ENCODE measurements at places on chromosomes 4 and X.

- no peak for DNase-seq
Observed at GRCh38 chrX:41472231-41472815, 25.2 kb downstream of the NYX start.

- DNase-seq = no peak
Observed at GRCh38 chrX:105266456-105266855, 46.0 kb upstream of the TEX13A start.

DNA sequence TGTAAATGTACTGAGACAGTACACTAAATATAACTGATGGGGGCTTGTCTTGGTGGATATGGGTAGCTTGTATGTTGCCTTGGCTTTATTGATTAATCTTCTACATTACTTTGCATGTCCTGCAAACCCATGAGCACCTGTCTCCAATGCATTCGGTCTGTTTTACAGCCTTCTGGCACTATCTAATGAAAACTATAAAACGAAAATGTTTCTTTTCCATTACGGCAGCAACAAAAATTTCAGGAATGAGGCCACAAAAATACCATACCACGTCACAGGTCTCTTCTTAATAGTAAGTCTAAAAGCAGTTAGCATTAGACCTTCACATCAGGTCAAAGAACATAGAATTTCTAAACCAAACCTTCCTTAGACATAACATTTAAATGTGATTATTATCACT is 49.8 kb downstream of the EDNRA start:
- DNase-seq = no peak

DNA sequence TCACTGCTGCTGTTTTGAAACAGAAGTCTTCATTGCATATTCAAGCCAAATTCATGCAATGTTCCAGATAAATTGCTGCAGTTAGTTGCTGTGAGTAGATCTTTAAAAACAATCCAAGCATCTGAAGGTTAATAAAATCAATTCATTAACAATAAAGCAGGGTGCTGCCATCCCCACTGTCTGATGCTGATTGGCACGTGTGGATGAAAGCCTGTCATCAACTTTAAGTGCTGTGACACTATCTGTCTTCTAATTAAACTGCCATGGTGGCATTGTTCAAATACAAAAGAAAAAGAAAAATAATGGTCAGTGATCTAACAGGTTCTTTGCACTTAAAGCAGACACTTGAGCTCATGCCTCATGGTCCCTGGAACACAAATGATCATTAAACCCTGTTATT is 63.0 kb upstream of the MND1 start:
- DNase-seq = no peak

- peak; percentile 74 for DNase-seq
Observed at GRCh38 chr4:113278324-113278934, 229.0 kb downstream of the ANK2 start.

GRCh38 chr4:100117750-100118149 is 72.5 kb downstream of the DDIT4L start:
- DNase-seq = no peak

DNA sequence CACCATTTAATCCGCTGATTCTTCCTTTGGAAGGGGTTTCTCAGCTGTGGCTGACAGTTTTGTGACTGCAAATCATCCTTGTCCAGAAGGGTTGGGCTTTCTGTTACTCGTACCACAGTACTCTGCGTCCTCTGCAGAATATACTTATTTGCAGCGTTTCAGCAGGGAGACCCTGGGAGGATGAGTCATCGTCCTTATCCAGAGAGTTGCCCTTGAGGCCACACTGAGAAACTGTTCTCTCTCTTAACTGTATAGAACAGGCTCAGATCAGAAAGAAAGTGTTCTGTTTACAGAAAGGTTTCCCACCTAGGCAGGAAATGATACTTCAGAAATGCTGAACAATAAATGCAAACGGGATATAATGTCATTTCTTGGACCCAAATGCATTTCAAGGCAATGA is 47.8 kb upstream of the DDX53 start:
- no peak for DNase-seq

DNA sequence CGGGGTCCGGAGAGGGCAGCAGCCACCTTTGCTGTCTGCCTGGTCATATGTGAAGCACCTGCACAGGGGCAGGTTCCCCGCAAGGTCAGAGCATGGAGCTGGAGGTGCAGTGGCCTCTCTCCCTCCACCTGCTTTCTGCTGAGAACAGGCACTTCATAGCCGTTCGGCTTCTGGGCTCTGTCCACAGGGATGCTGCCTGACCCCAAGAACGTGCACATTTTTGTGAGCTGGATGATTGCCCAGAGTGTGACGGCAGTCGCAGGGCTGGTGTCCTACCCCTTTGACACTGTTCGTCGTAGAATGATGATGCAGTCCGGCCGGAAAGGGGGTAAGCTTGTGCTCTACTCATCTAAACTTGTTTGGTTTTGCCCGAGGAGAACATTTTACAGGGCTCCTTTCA is 2.5 kb downstream of the SLC25A4 start:
- DNase-seq = no peak

DNA sequence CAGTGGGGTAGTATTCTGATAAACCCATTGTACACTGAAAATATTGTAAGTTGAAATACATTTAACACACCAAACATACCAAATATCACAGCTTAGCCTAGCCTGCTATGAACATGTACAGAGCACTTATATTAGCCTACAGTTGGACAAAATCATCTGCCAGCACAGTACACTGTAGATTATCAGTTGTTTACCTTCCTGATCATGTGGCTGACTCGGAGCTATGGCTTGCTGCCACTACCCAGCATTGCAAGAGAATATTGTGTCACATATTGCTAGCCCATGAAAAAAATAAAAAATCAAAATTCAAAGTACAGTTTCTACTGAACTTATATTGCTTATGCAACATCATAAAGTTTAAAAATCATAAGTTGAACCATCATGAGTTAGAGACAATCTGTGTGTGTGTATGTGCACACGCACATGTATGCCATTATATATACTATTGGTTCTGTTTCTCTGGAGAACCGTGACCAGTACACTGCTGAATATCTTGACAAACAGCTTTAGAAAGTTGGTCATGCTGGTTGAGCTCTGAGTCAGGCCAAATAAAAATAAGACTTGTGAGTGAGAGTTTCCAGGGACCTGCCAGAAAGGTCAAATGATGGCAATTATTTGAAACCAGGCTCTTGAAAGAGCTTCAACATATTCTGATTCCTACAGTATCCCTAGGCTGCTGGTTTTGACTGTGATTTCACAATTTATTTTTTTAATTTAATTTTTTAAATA is 238.5 kb downstream of the PRR32 start:
- DNase-seq = no peak

DNA sequence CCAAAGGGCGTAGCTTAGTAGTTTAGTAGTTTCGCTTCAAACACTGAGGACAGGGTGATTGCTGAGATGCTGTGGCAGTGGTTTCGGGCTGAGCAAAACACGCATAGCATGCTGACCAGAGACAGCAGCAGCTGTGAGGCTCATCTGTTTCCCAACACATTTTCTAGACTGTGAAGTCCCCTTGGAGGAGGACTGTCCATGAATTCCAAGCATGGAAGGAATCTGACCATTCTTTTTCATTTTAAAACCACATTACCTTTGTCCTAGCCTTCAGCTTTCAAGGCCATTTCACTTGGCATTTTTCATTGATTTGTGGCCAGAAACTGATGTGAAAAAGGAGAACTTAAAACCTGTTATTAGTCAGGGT is 240.9 kb downstream of the PALLD start:
- DNase-seq = no peak

DNA sequence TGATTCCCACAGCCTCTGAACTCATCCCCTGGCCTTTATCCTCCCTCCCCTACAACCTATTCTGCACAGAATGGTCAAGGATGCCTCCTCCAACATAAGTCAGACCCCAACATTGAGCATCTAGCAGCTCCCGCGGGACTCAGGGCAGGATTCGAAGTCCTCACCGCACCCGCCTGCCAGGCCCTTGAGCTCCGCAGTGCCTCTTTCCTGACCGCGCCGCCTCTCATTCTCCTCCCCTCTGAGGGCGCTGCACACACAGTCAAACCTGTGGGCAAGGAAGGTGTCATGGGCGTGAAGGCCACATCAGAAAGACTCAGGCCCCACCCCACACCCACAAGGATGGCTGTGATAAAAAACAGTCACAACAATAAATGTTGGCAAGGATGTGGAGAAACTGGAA is 84.1 kb downstream of the CPZ start:
- no peak for DNase-seq

GRCh38 chrX:40171513-40172400 is 74.0 kb upstream of the BCOR start:
- DNase-seq = peak; percentile 83

GRCh38 chr4:40909363-40909876 is 159.7 kb downstream of the NSUN7 start:
- peak; percentile 71 for DNase-seq

DNA sequence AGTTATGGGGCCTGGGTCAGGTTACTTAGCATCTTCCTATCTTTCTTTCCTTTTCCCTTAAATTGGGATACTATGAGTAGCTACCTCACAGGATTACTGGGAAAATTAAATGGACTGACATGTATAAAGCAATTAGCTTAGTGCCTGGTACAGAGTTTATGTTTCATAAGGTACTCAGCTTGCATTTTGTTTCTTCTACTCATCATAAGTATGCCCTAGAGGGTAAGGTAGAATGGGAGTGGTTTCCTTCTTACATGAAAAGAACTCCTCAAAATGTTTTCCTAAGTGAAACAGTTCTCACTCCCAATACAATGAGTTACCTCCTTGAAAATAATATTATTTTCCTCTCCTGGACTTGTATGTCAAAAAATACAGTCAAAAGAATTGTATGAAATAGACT is 75.7 kb downstream of the NPFFR2 start:
- DNase-seq = no peak

DNA sequence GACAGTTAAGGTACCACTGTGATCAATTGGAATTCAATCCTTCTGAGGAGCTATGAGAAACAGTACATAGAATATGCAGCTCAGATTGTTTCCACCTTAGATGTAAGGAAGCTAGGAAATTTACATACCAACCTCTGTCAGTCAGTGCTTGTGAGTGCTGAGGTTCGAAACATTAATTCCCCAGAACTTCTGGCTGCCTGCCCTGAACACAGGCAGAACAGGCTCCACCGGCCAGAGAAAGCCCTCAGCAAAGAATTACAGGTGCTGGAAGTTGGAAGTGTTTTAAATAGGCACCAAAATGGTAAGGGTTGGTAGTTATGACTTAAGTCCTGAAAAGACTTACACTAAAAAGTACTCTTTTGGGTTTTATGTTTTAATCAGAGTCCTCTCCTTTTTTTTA is 651.8 kb downstream of the C4orf33 start:
- no peak for DNase-seq

GRCh38 chr4:66946761-66947160 is 598.5 kb downstream of the CENPC start:
- DNase-seq = no peak

- DNase-seq = no peak
Observed at GRCh38 chr4:83297548-83298260, 13.1 kb upstream of the COQ2 start.

GRCh38 chr4:149523039-149523438 is 292.6 kb downstream of the IQCM start:
- DNase-seq = no peak

GRCh38 chr4:119068529-119068962 is 67.1 kb upstream of the MYOZ2 start:
- DNase-seq = no peak

- DNase-seq = no peak
Observed at GRCh38 chr4:40976343-40976742, 226.6 kb downstream of the NSUN7 start.

GRCh38 chrX:79130857-79131256 is 13.6 kb upstream of the GPR174 start:
- DNase-seq = no peak

All from activated effector memory CD4-positive, alpha-beta T cell treated with anti-CD3 and anti-CD28 coated beads, Interleukin-2, amount 50 U/mL, for 16 hours (primary cell).